ENCODE measurements at places on chromosomes 12 and 14. TPM values are rescaled to one million over a fixed set of nuclear protein-coding genes. Genes with fewer than 3 reads are reported as not detected.

DNA sequence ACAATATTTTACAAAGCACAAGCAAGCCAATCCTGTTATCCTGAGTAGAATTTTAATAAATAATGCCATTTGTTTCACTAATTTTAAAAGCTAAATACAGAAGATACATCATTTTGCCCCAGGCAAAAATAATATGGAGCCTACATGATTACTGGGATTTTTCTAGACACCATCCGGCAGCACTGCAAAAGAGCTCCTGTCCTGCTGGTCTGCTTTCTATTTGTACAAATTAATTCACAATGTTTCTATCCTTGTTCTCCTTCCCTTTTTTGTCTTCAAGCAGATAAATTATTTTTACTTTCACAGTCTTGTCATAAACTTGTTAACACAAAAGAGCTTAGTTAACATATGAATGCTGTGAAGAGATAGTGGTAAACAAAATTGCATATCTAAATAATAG, 4.6 kb downstream of the SIX1 start:
- peaks cover 53% of the 10 kb centered on the region for H3K4me1 ChIP-seq
- no peak overlapping the region for H3K4me3 ChIP-seq
- H3K27ac ChIP-seq = no peak overlapping the region
- DNase-seq = no peak
- peaks cover 43% of the 10 kb centered on the region for H3K27me3 ChIP-seq

Gene CLMN
- total RNA-seq = 2.0 TPM

GRCh38 chr12:123681605-123682004, 10.7 kb downstream of the TCTN2 start:
- peaks cover 1% of the 10 kb centered on the region for H3K4me1 ChIP-seq
- H3K4me3 ChIP-seq = no peak overlapping the region
- peaks cover 4% of the 10 kb centered on the region for H3K36me3 ChIP-seq
- DNase-seq = no peak
- H3K27me3 ChIP-seq = no peaks in the 10 kb centered on the region

GRCh38 chr12:26058308-26058707, 66.5 kb downstream of the BHLHE41 start:
- no peaks in the 10 kb centered on the region for H3K27me3 ChIP-seq
- no peak for DNase-seq
- H3K4me1 ChIP-seq = no peaks in the 10 kb centered on the region
- no peak overlapping the region for H3K4me3 ChIP-seq
- no peak overlapping the region for H3K27ac ChIP-seq

Gene CIROP
- not detected for total RNA-seq

DNA sequence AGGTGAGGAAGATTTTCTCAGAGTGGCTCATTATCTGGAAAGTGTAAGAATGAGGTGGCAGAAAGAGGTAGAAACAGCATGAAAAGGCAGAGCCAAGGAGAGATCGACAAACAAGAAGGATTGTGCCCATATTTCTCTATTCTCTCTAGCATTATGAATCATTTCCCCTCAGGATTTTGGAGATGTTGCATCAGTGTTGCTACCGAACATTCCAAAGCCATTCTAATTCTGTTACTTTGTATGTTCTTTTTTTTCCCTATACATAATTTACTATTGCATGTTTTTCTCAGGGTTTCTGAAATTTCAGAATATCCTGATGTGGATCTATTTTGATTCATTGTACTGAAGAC, 61.4 kb downstream of the KICS2 start:
- H3K4me1 ChIP-seq = no peaks in the 10 kb centered on the region
- H3K27me3 ChIP-seq = no peaks in the 10 kb centered on the region
- H3K36me3 ChIP-seq = peaks cover 57% of the 10 kb centered on the region
- no peak for DNase-seq
- no peak overlapping the region for H3K4me3 ChIP-seq

Gene SLCO1B3
- total RNA-seq = not detected

GRCh38 chr12:56315249-56315621, 553 bp downstream of the CNPY2 start:
- H3K27ac ChIP-seq = peak overlapping the region; percentile 96
- H3K4me1 ChIP-seq = peaks cover 5% of the 10 kb centered on the region
- no peaks in the 10 kb centered on the region for H3K27me3 ChIP-seq

DNA sequence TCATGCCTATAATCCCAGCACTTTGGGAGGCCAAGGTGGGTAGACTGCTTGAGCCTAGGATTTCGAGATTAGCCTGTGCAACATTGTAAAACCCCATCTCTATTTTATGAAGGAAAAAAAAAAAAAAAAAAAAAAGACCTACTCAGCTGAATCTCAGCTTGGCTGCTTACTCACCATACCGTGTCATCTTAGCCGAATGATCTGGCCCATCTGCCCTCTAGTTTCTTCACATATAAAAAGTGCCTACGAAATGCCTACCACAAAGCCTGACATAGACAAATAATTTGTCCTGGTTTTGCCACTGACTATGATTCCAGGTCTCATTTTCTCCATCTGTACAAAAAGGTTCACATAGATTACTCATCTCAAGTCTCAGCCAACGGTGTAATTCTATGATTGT, 10.1 kb downstream of the DIABLO start:
- H3K4me3 ChIP-seq = no peak overlapping the region
- H3K4me1 ChIP-seq = peaks cover 10% of the 10 kb centered on the region
- H3K27me3 ChIP-seq = no peaks in the 10 kb centered on the region
- H3K36me3 ChIP-seq = peaks cover 96% of the 10 kb centered on the region

DNA sequence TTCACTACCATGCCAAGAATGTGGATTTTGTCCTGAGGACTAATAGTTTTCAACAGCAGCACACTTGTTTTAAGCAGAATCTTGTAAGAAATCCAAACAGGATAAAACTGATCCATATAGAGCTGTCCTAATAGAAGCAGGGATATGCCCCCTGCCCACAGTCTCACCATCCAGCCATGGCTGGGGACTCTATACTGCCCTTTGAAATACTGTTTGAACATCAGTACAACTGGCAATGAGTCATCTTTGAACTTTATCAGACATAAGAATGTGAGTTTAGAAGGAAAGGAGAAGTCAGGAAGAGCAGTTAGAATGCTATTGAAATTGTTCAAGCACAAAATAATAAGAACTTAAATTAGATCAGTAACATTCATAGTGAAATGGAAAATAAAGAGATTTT, 3.8 kb upstream of the C12orf42 start:
- no peaks in the 10 kb centered on the region for H3K36me3 ChIP-seq
- DNase-seq = no peak
- H3K4me1 ChIP-seq = peaks cover 16% of the 10 kb centered on the region
- H3K4me3 ChIP-seq = no peak overlapping the region
- peaks cover 3% of the 10 kb centered on the region for H3K27me3 ChIP-seq

GRCh38 chr12:25581067-25581466, 28.0 kb upstream of the LMNTD1 start:
- H3K27ac ChIP-seq = no peak overlapping the region
- peaks cover 2% of the 10 kb centered on the region for H3K27me3 ChIP-seq
- peaks cover under 1% of the 10 kb centered on the region for H3K36me3 ChIP-seq
- DNase-seq = no peak
- peaks cover 3% of the 10 kb centered on the region for H3K4me1 ChIP-seq
- H3K4me3 ChIP-seq = no peak overlapping the region

Gene PLEKHD1
- total RNA-seq = 0.25 TPM

Gene MFAP5
- not detected for total RNA-seq

DNA sequence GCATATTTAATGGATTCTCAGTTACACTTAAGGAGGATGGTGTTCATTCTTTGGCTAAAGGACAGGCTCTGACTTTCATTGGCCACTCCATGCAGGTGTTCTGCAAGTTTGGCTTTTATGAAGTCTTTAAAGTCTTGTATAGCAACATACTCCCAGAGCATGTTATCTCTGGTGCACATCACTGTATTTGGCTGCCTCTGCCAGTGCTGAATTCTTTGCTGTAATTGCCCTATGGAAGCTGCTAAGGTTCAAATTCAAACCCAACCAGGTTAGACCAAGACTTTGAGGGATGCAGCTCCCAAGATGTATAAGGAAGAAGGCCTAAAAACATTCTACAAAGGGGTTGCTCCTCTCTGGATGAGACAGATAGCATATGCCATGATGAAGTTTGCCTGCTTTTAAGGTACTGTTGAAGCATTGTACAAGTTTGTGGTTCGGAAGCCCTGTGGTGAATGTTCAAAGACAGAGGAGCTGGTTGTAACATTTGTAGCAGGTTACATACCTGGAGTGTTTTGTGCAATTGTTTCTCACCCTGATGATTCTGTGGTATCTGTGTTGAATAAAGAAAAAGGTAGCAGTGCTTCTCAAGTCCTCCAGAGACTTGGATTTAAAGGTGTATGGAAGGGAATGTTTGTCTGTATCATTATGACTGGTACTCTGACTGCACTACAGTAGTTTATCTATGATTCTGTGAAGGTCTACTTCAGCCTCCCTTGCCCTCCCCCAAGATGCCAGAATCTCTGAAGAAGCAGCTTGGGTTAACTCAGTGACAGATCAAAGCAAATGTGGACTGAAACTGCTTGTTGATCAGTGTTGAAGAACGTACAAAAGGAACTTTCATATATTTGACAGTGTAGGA, 19.4 kb downstream of the TMEM116 start:
- H3K4me3 ChIP-seq = peak overlapping the region; percentile 86
- peaks cover 74% of the 10 kb centered on the region for H3K4me1 ChIP-seq
- H3K27ac ChIP-seq = peak overlapping the region; percentile 92
- H3K36me3 ChIP-seq = peaks cover 4% of the 10 kb centered on the region
- DNase-seq = peak; percentile 64

DNA sequence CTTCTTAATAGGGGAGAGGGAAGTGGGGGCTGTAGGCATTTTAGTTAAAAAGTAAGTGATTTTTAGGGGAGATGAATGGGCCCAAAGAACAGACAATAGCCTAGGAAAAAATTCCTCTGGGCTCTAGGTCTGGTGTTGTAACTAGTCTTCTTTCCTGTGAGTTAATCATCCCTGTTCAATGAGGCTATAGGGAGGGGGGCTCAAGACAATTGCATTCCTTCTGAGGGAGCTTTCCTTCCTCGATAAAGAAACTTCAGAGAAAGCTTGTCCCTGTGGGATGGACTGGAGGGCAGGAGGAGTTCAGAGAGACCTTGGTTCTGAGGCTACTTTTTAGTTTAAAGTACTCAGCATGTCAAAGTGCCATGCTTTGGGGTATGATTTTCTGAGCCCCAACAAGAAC, 127.2 kb downstream of the BBS10 start:
- no peaks in the 10 kb centered on the region for H3K36me3 ChIP-seq
- peaks cover 7% of the 10 kb centered on the region for H3K27me3 ChIP-seq
- H3K27ac ChIP-seq = no peak overlapping the region

Gene COCH
- 0.91 TPM for total RNA-seq

DNA sequence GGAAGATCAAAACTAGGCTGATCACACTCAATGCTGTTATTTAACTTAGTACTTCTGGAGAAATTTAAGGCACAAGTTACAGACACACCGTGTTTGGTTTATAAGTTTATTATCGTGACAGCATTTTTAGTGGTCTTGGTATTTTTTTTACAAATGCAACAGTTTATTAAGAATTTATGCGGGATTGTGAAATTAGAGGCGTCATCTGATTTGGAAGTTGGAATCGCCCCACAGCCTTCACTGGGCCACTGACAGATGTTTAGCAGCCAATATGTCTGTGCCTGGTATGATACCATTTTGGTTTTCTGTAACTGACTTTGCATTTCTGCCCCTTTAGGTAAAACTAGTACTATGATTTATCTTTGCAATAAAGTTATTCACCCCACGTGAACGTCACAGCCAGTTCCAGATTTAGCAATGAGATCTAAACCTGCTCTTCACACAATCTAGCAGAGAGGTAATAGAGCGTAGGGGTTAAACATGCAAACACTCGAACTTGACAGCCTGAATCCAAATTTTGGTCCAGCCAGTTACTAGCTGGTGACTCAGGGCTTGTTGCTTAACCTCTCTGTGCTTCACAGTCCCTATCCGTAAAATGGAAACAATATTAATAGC, 73.2 kb upstream of the SSTR1 start:
- H3K4me3 ChIP-seq = no peak overlapping the region
- DNase-seq = no peak
- no peak overlapping the region for H3K27ac ChIP-seq
- H3K4me1 ChIP-seq = peaks cover 12% of the 10 kb centered on the region

DNA sequence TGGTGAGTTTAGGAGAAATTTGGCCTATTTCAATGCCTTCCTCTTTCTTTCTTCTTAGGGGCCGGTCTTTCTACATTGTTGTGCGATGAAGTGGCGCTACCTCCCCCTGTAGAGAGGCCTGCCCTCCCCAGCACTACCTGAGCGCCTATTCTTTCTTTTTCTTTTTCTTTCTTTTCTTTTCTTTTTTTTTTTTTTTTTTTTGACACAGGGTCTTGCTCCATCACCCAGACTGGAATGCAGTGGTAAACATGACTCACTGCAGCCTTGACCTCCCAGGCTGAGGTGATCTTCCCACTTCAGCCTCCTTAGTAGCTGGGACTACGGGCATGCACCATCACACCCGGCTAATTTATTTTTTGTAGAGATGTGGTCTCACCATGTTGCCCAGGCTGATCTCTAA, 136.1 kb upstream of the MAX start:
- H3K4me3 ChIP-seq = no peak overlapping the region
- DNase-seq = no peak
- no peaks in the 10 kb centered on the region for H3K27me3 ChIP-seq
- no peaks in the 10 kb centered on the region for H3K36me3 ChIP-seq

DNA sequence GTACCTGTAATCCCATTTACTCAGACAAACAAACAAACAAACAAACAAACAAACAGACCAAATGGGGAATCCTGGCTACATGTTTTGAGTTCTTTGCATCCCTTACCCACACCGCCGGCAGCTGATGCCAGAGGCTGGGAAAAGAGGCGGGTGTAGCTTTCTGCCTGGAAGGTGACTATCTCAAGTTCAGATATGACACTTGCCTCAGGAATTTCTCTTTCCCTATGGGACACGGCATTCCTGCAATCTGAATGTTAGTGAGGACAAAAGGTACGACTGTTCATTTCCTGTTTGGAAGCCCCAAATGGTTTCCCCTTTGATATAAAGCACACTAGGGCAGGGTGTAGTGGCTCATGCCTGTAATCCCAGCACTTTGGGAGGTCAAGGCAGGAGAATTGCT, 2.9 kb downstream of the MYL2 start:
- H3K36me3 ChIP-seq = no peaks in the 10 kb centered on the region
- no peak overlapping the region for H3K4me3 ChIP-seq
- no peak overlapping the region for H3K27ac ChIP-seq
- H3K27me3 ChIP-seq = peaks cover 3% of the 10 kb centered on the region

DNA sequence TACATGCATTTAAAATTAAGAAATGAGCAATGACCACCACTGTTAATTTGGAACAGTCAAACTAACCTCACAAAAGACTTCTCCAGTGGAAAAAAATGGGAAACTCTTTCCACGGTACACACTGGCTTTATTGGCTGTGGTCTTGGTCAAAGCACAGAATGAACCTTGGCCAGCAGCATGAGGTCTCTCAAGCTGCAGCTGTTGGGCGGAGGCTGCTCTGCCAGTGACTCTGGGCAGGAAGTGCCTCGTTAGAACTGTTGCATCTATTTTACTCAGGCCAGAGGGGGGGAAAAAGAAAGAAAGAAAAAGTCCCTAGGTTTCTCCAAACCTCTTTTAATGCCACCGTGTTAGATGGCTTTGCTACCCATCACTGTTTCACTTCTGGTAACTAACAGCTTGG, 279.8 kb upstream of the DIO2 start:
- no peaks in the 10 kb centered on the region for H3K27me3 ChIP-seq
- DNase-seq = no peak

Gene VASH1
- 4.8 TPM for total RNA-seq

GRCh38 chr14:76259029-76259735, 107.5 kb downstream of the GPATCH2L start:
- no peak overlapping the region for H3K4me3 ChIP-seq
- H3K27ac ChIP-seq = no peak overlapping the region
- H3K4me1 ChIP-seq = no peaks in the 10 kb centered on the region
- H3K36me3 ChIP-seq = peaks cover 5% of the 10 kb centered on the region
- H3K27me3 ChIP-seq = peaks cover 7% of the 10 kb centered on the region
- DNase-seq = no peak

Gene AICDA
- total RNA-seq = not detected

Gene KRT77
- total RNA-seq = not detected

Gene PTCSC3
- total RNA-seq = not detected

GRCh38 chr12:52390739-52391617, 5.5 kb upstream of the KRT84 start:
- no peaks in the 10 kb centered on the region for H3K4me1 ChIP-seq
- DNase-seq = no peak
- no peak overlapping the region for H3K4me3 ChIP-seq
- H3K27me3 ChIP-seq = peaks cover 15% of the 10 kb centered on the region
